ENCODE measurements at places on chromosomes 7 and 10. TPM values are rescaled to one million over a fixed set of nuclear protein-coding genes. Genes with fewer than 3 reads are reported as not detected.

Gene ADO
- total RNA-seq = 22.8 TPM

Gene MET
- 96.4 TPM for total RNA-seq

Gene CROT
- total RNA-seq = 7.7 TPM

Gene AQP1
- 0.37 TPM for total RNA-seq

Gene ADAP1
- total RNA-seq = 4.0 TPM

Gene PNLIP
- not detected for total RNA-seq

Gene PRPS1L1
- not detected for total RNA-seq

Gene RAB19
- total RNA-seq = not detected

Gene HPSE2
- total RNA-seq = not detected

Gene IGFBP3
- total RNA-seq = 221 TPM

Gene TMEM176A
- total RNA-seq = not detected

Gene CTAGE4
- total RNA-seq = not detected

Gene BMPR1A
- 24.0 TPM for total RNA-seq

Gene FXYD4
- total RNA-seq = not detected

Gene WASL
- 23.6 TPM for total RNA-seq

Gene CALHM1
- total RNA-seq = not detected

Gene NKX2-3
- 0.07 TPM for total RNA-seq

Gene OPN1SW
- not detected for total RNA-seq

Gene CNTNAP2
- not detected for total RNA-seq

Gene ASIC3
- 12.2 TPM for total RNA-seq

Gene VWDE
- 0.60 TPM for total RNA-seq

Gene MYL10
- total RNA-seq = not detected

Gene ANKRD30A
- 0.88 TPM for total RNA-seq

Gene CALML3
- total RNA-seq = not detected

Gene PPP3CB
- total RNA-seq = 9.3 TPM

Gene IMPDH1
- 86.0 TPM for total RNA-seq

Gene FAM13C
- not detected for total RNA-seq

Gene ITIH2
- total RNA-seq = 0.08 TPM

Gene INMT
- total RNA-seq = not detected

Gene TACC2
- total RNA-seq = 92.5 TPM

Gene GNA12
- total RNA-seq = 44.2 TPM

Gene NODAL
- not detected for total RNA-seq

Gene OR2A5
- total RNA-seq = not detected
